ENCODE measurements at places on chromosomes 13 and 19.

GRCh38 chr19:17778251-17778967, 16.5 kb upstream of the B3GNT3 start:
- no peak for DNase-seq

GRCh38 chr13:25180775-25181537, 8.9 kb upstream of the AMER2 start:
- no peak for DNase-seq

DNA sequence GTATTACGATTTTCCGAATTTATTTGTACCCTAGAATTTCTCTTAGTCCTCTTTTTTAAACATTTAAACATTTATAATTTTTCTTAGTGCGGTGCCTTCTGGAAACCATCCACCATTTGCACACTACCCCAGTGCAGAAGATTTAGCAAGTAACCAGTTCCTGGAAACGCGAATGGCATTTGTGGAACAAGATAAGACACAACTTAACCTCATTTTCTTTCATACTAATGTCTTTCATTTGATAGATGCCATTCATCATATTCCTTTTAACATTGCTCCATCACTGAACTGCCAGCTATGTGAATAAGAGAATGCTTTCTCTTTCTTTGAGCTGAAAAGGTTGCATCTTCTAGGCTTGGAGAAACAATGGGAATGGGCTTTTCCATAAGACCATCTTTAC, 6.8 kb downstream of the FRY start:
- DNase-seq, result no peak

GRCh38 chr19:3057275-3057714, 5.0 kb downstream of the TLE5 start:
- DNase-seq, result no peak

GRCh38 chr13:59680429-59681024, 483.2 kb downstream of the DIAPH3 start:
- no peak for DNase-seq

DNA sequence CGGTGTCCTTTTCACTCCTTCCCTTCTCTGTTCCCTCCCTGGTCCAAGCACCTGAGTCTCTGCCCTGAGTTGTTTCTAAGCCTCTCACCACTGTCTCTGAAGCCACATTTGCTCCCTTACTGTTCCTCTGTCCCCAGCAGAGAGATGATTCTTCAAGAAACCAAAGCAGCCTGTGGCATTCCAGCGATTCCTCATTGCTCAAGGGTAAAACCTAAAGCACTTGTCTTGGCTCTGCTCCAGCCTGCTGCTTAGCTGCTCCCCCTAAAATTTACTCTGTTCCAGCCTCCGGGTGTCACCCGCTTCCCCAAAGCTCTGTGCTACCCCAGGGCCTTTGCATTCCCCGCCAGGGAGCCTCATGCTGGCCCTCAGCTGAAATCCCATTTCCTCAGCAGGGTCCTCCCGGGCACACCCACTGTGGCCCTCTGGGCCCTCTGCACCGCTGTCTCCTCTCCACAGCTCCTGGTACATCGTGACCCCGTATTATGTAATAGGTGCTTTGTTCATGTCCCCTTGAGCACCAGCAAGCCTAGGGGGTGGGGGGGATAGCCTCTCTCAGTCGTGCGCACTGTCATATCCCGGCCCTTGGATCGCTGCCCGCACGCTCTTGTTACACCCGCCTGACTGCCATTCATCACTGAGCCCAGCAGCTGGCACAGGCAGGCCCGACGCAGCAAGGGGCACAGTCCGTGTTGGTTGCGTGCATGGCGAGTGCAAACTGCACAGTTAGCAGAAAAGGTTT, 15.8 kb downstream of the TECR start:
- no peak for DNase-seq

GRCh38 chr13:50908371-50908770, 1.2 kb upstream of the RNASEH2B start:
- DNase-seq, result no peak

- DNase-seq, result no peak
Measured at GRCh38 chr19:41409288-41409687, 11.7 kb downstream of the BCKDHA start.
